ENCODE measurements at places on chromosomes 6 and 20. TPM values are rescaled to one million over a fixed set of nuclear protein-coding genes. Genes with fewer than 3 reads are reported as not detected.

- DNase-seq, result no peak
Measured at GRCh38 chr6:75403563-75404080, 90.0 kb downstream of the FILIP1 start.

DNA sequence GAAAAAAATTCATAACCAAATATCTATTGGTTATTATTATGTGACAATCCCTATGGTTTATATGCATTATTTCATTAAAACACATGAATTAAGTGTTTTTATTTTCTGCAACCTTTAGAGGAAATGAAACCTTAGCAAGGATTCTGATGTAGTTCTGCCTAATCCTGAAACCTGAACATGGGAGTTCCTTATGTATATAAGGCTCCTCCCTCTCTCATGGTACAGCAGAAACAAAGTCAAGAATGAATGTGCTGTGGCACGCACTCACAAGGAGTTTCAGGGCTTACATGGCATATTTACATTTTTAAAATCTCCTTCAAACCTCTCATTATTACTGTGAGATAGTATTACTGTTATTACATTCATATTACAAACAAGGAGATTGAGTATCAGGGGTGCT is 426.4 kb upstream of the CITED2 start:
- DNase-seq, result no peak

DNA sequence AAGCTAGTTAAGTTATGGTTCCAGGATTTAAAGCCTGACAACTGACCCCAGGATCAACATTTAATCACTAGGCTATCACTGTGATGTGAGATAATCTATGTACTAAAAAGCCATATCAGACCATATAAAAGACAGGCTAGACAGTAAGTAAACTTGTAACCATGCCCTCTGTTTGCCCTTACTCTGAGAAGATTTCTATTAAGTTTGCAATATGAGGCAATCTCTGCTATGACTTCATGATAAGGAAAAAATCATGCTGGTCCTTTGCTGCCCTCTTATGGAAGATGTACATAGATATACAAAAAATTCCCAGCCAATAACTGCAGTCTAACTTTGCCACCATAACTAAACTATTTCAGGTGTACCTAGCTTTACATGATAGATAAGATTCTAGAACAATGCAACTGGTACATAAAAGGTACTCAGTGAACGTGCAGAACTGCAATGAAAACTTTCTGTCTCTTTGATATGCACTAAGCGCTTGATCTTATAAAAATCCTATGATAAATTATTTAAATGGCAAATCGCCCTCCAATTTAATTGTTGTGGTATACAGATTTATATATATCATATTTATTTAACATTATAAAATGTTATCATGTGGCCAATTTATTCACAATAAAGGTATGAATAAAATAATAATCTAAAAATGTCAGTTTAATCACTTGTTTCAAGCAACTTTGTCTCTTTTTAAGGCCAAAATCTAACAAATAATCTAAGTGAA is 70.5 kb downstream of the FAM217A start:
- DNase-seq, result peak; percentile 85

DNA sequence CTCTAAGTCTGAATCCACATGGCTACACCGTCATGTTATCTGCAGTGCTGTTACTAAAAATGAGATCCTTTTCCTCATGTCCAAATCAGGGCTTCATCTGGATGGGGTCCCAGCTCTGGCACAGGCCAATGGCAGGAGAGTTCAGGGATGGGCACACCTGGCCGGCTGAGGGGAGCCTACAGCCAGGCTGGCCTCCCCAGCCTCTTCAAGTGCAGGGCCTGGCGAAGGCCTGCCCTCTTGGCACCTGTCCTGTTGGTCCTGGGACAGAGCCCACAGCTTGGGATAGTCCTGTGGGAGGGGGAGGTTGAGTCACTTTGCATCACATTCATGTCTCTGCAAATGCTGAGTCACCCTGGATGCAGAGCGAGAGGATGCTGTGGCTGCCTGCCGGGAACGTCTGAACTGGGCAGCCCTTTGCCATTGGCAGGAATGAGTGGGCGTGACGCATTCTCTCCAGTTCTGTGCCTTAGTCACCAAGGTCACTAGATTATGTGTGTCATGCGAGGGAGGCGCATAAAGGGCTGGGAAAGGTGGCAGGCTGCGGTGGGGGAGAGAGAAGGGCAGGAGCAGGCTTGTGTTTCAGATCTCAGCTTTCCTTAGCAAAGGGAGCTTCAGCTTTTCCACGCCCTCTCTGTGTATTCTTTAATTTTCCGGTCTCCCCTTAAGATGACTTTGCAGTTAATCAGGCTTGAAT is 223.2 kb upstream of the ECI2 start:
- peak; percentile 99 for DNase-seq

DNA sequence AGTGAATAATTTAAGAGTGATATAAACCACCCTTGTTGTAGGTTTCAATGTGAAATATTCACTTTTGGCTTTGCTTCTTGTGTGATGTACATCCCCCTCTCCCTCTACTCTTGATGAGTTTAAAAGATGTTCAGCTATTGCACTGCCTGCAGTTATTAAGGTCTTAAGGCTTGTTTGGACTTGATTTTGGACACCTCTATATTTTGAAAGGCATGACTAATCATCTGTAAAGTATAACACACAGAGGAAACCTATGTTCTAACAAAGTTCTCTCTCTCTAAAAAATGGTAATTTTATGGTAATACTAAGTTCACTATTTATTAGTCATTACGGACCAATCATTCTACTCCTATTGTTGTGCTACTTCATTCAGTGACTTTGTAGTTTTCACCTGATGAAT is 1719.9 kb downstream of the GRIK2 start:
- DNase-seq, result no peak

- no peak for DNase-seq
Measured at GRCh38 chr20:20440886-20441658, 73.2 kb downstream of the INSM1 start.

- DNase-seq, result no peak
Measured at GRCh38 chr20:53283597-53283996, 310.0 kb downstream of the ZNF217 start.

DNA sequence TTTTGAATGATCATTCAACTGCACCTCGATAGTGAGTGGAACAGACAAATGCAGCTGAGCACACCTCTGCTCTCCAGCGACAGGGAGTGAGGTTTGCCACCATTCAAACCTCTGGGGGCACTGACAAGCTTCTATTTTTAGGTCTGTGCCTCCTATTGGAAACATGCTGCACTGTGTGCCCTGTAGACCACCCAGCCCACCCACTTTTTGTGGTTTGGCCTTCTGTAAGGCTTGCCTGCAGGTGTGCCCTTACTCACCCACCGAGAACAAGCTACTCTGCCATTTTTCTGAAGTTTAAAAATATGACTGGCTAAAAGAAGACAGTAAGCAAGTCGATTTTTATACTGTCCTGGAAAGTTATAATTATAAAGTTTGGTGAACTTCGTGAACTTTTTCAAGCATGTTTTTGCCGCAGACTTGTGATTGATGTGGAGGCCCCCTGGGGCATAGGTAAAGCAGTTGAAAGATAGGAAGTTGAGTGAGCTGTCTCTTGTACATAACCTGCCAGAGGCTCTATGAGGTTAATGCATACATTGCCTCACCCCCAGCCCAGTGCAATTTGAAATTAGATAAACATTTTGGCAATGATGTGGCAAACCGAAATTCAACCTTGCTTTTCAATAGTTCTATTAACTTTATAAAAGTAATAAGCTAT is 53.8 kb downstream of the ADGRG6 start:
- DNase-seq, result no peak

DNA sequence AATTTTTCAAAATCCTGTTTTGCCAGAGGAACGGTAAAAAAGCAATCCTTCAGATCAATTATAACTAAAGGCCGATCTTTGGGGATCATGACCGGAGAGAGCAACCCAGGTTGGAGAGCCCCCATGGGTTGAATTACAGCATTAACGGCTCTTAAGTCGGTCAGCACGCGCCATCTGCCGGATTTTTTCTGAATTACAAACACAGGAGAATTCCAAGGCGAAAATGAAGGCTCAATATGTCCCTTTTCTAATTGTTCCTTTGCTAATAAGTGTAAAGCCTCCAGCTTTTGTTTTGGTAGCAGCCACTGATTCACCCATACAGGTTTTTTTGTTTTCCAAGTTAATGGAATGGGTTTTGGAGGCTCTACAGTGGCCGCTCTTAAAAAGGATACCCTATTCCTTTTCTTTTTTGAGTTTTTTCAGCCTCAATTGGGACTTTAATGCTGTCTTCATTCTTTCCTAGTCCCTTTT is 16.9 kb upstream of the PTCRA start:
- DNase-seq, result peak; percentile 64

DNA sequence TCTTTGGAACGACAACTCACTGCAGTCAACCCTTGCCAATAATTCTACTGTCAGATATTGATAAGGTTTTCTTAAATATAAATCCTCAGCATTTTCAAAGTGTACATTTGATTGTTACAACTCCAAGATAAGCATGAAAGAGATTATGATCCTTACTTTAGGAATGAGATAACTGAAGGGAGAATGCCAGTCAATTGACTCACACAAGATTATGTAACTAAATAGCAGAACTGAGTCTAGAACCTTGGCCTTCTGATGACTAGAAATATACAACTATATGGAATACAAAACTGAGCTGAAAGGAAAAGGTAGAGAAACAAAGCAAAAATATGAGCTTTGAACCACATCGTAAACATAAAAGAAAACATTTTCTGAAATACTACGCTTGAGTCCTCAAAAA is 26.9 kb upstream of the STXBP5 start:
- DNase-seq, result no peak

- no peak for DNase-seq
Measured at GRCh38 chr6:120700001-120700400, 634.3 kb downstream of the TBC1D32 start.

DNA sequence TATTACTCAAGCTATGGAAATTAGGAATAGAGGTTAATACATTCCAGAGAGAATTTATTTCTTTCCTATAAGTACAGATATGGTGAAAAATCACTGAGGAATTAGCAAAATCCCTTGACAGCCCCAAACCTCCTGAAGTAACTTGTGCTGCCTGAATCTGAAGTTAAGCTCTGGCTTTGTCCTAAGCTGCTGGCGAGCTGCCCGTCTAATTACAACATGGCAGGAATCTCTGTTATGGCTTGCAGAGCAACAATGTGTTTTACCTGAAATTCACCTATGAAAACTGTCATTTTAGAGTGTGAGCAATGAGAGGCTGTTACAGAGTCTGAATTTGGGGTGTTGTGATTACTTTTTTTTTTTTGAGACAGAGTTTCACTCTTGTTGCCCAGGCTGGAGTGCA is 22.5 kb upstream of the IYD start:
- no peak for DNase-seq

GRCh38 chr6:12403947-12404647 is 113.9 kb downstream of the EDN1 start:
- no peak for DNase-seq

- DNase-seq, result no peak
Measured at GRCh38 chr6:122622479-122622878, 12.3 kb downstream of the PKIB start.

DNA sequence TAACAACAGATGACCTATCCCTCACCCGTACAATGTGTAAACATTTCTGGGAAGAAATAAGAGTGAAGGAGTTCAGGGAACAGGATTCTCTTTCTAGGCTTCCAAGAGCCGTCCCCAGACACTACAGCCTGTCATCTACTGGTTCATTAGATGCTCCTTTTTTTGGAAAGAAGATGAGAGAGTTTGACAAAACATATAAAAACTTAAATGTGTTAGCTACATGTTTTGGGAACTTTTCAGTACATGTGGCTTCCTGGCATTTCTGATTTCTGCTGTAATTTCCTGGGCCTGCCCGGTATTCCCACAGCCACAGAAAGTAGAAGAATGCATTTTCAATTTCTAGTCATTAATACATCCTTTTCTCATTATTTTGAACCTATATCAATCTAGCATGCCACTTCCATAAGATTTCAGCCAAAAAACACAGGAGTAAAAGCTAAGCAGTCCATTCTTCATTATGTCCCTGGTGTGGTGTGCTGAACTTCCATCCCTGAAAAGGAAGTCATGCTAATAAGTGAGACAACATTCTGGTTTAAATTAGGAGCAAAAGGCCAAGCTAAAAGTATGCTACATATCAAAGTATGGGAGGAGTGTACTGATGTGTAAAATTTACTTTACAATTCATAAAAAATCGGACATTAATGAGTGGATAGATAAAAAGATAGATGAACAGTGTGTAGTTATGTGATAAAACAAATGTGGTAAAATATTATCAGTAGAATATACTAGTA is 198.2 kb downstream of the WDR27 start:
- no peak for DNase-seq

- no peak for DNase-seq
Measured at GRCh38 chr20:52564594-52564993, 373.0 kb upstream of the ZFP64 start.

DNA sequence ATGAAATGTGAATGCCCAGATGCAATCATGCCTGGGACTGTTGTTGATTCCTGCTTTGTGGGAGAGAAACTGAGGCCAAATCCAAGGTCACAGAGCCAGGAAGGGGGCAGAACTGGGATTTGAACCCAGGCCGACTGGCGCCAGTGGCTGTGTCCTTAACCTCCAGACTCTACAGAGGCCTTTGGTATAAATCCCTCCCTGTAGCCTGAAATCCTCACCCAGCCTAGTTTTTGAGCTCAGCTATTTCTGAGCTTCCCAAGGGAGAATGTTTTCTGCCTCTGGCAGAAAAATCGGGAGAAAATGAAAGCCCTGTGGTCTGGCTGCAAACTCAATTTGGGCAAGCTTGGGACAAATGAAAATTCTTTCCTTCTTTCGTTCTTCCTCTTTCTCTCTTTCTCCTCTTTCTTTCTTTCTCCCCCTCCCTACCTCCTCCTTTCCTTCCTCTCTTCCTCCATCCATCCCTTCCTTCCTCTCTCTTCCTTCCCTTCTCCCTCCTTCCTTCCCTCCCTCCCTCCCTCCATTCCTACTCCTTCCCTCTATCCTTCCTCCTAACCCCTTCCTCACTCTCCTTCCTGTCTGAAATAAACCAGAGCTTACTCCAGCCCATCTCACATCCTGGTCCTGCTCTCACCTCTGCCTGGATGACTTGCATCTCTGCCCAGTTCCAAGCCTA is 34.9 kb downstream of the SNAI1 start:
- DNase-seq, result no peak

DNA sequence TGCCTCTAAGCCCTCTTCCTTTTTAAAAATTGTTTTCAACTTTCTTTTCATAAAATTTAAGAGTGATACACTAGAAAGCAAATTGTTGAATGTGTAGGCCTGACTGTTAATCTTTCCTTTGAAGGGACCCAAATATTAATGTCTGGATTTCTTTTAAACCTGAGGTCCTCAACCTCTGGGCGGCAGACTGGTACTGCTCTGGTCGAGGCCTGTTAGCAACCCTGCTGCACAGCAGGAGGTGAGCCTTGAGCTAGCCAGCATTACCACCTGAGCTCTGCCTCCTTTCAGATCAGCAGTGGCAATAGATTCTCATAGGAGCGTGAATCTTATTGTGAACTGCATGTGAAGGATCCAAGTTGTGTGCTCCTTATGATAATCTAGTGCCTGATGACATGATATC is 191.2 kb downstream of the MANEA start:
- no peak for DNase-seq

Gene RHAG
- not detected for polyA plus RNA-seq

Gene OR2B6
- 0.18 TPM for polyA plus RNA-seq

Gene BCAS4
- 46.6 TPM for polyA plus RNA-seq

Gene BMP7
- polyA plus RNA-seq, result 0.22 TPM

Gene ENPP3
- not detected for polyA plus RNA-seq

Gene OPN5
- polyA plus RNA-seq, result not detected

Gene FAM83B
- polyA plus RNA-seq, result not detected

Gene CCN5
- polyA plus RNA-seq, result 11.1 TPM

Gene ALDH8A1
- 0.18 TPM for polyA plus RNA-seq

Gene SIRPD
- not detected for polyA plus RNA-seq

Gene SAMD3
- not detected for polyA plus RNA-seq

Gene CDH22
- 0.03 TPM for polyA plus RNA-seq

Data from A549 (cell line).